K562 (cell line): ENCODE measurements at places on chromosomes 4 and X.

DNA sequence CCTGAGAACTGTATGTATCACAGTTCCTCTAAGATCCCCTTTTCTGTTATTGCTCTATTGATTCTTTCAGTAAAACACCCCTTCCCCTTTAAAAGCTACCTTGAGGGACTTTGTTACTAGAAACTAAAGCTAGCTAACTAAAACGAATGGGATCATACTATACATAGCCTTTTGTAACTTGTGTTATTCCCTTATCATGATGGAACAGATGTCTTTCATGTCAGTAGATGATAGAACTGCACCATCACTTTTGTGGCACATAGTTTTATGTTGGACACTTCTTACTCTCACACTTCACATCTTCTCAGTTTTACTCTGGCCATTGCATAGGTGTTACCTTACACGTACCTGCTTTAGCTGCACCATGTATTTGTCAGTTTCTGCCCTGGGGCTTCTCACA is 46.6 kb upstream of the PGRMC2 start:
- H3K27me3 ChIP-seq = no peaks in the 10 kb centered on the region
- H3K36me3 ChIP-seq = no peaks in the 10 kb centered on the region
- H3K4me3 ChIP-seq = no peak overlapping the region
- peak overlapping the region; percentile 16; the same call in 2 of the 3 replicates for H3K27ac ChIP-seq

DNA sequence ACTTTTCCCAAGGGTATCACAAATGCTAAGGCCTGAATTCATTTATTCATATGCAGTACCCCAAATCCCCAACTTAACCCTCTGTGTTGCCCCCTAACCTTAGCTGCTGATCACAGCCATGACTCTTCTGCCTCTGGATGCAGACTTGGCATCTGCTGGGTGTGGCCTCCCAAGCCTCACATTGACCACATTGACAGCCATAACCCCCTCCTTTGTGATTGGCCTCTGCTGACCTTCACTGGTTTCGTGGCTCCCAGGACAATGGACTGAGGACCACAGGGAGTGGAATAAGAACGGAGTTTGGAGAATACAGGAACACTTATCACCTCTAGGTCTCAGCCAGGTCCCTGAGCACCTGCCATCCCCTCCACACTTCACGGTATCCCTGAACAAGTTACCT is 123.6 kb upstream of the CPEB2 start:
- no peak for DNase-seq
- no peaks in the 10 kb centered on the region for H3K36me3 ChIP-seq
- no peaks in the 10 kb centered on the region for H3K27me3 ChIP-seq
- H3K27ac ChIP-seq = no peak overlapping the region
- no peak overlapping the region for H3K4me3 ChIP-seq

- H3K27ac ChIP-seq = no peak overlapping the region
- H3K4me1 ChIP-seq = no peaks in the 10 kb centered on the region
- H3K27me3 ChIP-seq = no peaks in the 10 kb centered on the region
- H3K4me3 ChIP-seq = no peak overlapping the region
- no peak for DNase-seq
These were observed 54.5 kb upstream of the CCDC149 start for GRCh38 chr4:24967346-24967745.

- peaks cover 48% of the 10 kb centered on the region for H3K4me1 ChIP-seq
- peak; percentile 65 for DNase-seq
- peak overlapping the region; percentile 65; the same call in 2 of the 3 replicates for H3K27ac ChIP-seq
- H3K4me3 ChIP-seq = no peak overlapping the region
- H3K27me3 ChIP-seq = no peaks in the 10 kb centered on the region
These were observed 21.2 kb upstream of the TAB3 start for GRCh38 chrX:30910124-30910860.

DNA sequence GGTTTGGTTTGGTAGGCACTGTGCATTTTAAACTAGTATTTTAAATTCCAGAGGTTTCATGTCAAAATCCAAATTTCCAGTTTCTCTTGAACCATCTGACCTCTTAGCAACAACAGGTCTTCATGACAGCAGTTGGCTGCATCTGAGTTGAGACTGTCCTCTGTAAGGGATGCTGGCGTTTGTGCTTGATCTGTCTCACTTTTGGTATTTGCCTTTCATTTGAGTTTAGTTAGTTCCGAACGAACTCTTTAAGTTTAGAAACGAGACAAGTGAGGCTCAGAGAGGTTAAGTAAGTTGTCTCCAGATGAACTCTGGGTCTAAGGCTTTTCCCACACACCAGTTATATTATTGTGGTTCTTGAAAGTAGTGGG is 29.1 kb downstream of the SPARCL1 start:
- no peak overlapping the region for H3K27ac ChIP-seq
- DNase-seq = no peak
- H3K27me3 ChIP-seq = no peaks in the 10 kb centered on the region
- H3K36me3 ChIP-seq = no peaks in the 10 kb centered on the region

- no peak overlapping the region for H3K4me3 ChIP-seq
- no peaks in the 10 kb centered on the region for H3K4me1 ChIP-seq
These were observed 126.7 kb downstream of the NHS start for GRCh38 chrX:17501746-17502145.

- DNase-seq = no peak
- no peak overlapping the region; the same call in 2 of the 3 replicates for H3K27ac ChIP-seq
- H3K4me3 ChIP-seq = no peak overlapping the region
- no peaks in the 10 kb centered on the region; the same call in 2 of the 3 replicates for H3K36me3 ChIP-seq
- H3K4me1 ChIP-seq = peaks cover 33% of the 10 kb centered on the region
These were observed 32.4 kb upstream of the BCOR start for GRCh38 chrX:40130207-40130606.

DNA sequence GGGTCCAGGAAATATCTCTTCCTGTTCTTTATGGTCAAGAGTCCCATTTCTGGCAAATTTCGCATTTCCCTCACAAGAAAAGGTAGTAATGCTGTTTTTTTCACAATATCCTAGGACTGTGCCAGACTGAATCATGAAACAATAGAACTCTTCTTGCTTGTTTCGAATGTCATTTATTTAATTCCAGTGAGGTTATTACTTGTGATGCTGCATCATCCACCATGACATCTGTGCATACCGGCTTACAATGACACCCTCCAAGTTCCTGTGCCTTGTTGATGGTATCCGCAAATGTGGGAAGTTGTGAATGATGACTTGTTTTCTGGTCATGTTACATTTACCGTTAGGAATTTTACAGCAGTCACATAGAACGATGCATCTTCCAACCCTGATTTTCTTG is 42.9 kb upstream of the SPRY1 start:
- no peak overlapping the region for H3K4me3 ChIP-seq
- H3K27me3 ChIP-seq = no peaks in the 10 kb centered on the region
- H3K36me3 ChIP-seq = no peaks in the 10 kb centered on the region
- no peak for DNase-seq
- no peak overlapping the region for H3K27ac ChIP-seq

DNA sequence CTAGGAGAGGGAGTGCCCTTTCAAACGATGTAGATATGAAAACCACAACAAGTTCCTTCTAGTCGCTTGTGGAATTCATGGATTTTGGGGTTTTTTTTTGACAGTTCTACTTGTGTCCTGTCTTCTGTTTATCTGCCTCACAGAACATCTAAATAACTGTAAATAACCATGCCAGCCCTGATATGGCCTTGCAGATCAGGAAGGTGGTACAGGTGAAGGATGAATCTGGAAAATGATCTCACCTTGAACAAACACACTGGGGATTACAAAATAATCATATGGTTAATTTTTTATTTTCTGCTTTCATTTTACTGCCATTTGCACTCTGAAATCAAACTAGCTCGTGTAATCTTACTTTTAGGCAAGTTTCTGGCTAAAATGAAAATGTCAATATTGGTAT is 37.2 kb downstream of the GPR82 start:
- H3K4me3 ChIP-seq = no peak overlapping the region

DNA sequence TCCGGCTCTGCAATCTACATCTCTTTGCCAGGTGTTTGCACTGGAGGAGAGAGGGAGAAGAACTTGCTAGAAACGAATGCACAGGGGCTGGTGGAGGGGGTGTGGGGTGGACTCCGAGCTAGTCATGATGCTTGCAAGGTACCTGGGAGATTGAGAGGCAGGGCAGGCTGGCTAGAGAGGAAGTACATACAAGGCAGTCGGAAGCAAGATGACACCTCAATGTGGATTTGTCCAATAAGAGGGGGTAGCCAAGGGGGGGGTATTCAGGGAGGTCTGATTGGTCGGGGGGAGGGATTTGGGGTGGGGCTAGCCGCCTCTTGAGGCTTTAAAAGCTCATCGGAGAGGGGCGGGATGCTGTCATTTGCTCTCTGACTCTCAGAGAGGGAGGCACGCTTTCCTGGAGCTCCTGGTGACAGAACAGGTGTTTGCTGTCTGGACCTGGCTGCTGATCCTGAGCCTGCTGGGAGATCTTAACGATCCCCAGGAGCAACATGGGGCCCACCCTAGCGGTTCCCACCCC is at the start of gene GPR50:
Gene GPR50, plus strand, starts transcription at position 354 of the 520 bp plus-strand sequence. Its CDS starts 138 bp downstream, at position 492.
- DNase-seq = no peak
- no peak within 1 kb of the TSS for H3K4me3 ChIP-seq
- peaks cover 10% of the 10 kb centered on the region; the same call in 1 of the 2 replicates for H3K4me1 ChIP-seq
- no peaks in the 10 kb centered on the region for H3K36me3 ChIP-seq
- no peak within 1 kb of the TSS for H3K27ac ChIP-seq
- H3K27me3 ChIP-seq = peaks cover 57% of the 10 kb centered on the region

DNA sequence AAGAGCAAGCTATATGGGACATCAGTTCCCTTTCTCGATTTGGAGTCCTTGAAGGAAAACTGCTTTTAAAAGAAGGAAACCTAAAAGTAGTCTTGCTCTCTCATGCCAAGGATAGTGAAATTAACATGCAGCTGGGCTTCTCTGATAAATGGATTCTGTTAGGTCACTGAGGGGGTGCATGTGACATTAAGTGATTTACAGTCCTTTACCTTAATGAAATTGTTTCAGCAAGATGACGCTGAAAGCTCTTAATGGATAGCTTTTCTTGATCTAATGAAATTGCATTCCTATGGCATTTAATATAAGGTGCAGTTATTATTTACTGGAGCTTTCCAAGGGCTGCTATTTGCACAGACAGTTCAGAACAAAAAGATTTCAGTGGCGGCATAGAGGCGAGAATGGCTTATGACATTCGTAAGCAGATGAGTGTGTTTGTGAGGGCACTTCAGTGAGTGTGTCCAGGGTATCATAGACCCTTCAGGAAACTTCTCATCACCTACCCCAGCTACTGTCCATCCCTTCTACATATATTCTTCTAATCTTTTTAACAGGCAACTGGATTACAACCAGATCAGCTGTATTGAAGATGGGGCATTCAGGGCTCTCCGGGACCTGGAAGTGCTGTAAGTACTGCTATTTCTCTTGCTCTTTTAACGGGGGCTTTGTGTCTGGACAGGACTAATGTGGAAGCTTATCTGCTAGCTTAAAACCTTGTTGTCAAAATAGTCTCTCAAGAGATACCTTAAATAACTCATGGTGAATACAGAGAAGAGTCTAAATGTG is 219.9 kb upstream of the PACRGL start:
- DNase-seq = peak; percentile 59
- H3K27ac ChIP-seq = peak overlapping the region; percentile 64
- no peaks in the 10 kb centered on the region for H3K27me3 ChIP-seq
- H3K4me1 ChIP-seq = no peaks in the 10 kb centered on the region; the same call in 2 of the 3 replicates
- peak overlapping the region; percentile 42 for H3K4me3 ChIP-seq
